Fibroblast of skin of back (primary cell): ENCODE measurements at places on chromosomes 1 and 21.
A peak's percentile ranks its signal among the peaks of the same experiment; 100 is the strongest.

DNA sequence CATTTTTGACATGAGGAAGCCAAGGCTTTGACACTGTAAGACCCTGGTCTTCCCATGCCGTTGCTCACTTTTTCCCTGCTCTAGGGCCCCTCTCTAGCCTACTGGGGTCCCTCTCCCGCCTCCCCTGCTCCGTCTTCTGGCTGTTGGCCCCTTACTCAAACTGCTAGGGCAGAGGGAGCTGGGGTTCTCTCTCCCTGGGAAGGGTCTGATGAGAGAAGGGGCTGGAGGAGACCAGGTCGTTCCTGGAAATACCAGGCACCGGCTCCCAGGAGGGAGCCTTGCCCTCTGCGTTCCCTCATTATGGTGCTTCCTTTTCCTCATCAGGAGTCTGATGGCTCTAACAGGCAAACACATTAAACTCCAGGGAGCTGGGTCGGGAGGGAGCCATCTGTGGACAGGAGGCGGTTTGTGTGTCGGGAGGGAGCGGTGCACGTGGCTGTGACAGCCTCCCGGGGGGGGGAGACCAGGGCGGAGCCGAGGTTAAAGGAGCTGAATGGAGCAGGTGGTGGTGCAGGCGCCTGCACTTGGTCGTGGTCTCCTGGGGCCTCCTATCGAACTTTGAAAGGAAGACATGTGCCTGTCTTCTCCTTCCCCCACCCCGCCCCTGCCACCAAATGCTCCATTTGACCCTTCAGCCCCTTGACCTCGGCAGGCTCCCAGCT lies 35.4 kb upstream of the LHX4 start:
- DNase-seq = no peak

- DNase-seq = no peak
Measured at GRCh38 chr1:237580726-237581125, 310.0 kb downstream of the ZP4 start.

GRCh38 chr21:39588884-39589283 lies 23.9 kb upstream of the B3GALT5 start:
- DNase-seq = no peak

- DNase-seq = peak; percentile 7
Measured at GRCh38 chr1:34929497-34929852, at the start of gene DLGAP3. Gene DLGAP3 (minus strand): TSS chr1:34929650. CDS start chr1:34905383, 24,267 bp downstream.

- peak; percentile 64 for DNase-seq
Measured at GRCh38 chr1:168653567-168653966, 75.4 kb downstream of the DPT start.

DNA sequence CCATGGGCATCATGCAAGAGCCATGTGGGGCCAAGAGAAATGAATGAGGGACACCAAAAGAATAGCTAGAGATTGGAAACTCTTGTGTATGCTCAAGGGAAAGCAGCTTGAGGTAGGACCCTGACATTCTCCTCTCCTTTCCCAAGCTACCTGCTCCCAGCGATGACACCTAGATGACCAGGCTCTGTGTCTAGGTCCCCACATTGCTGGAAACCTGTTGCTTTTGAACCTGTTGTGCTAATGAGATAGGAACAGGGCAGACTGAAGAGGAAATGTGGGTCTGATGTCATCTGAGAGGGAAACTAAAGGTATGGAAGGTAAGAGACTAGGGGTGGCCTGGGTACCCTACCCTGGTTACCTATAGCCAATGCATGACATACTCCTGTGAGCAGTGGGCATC lies 1.8 kb downstream of the FMOD start:
- DNase-seq = no peak

DNA sequence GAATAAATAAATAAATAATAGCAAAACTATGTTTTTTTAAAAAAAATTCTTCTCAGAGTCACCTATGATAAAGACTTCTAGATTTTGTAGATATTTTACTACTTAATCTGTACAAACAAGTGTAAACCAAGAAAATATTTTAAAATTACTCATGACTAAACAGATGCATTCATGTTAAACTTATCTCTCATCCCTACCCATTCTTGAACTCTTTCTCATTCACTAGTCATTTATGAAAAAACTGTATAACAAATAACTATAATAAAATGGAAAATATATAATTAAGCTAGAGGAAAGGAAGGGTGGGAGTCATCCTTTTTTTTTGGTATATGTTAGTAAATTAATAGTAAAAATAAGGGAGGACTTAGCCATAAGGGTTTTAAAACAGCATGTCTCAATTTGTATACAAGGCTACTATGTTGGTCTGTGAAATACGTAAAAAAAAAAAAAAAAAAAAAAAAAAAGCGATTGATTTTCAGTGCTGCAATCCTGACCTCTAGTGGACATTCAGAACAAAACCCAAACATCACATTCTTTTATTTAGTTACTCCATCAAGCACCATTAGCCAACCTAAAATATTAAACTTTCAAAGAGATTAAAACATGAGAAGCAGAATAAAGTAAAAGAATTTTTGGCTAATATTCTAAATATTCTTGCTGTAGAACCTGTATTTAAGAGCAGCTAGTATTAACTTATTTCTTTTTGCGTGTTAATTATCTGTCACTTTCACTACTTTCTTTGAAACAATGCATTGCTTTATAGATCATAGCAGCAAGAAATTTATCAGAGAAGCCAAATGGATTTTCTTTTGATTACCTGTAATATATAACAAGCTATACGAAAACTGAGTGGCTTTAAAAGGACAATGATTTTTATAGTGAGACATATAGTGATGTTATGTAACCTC lies 255.8 kb upstream of the CACYBP start:
- DNase-seq = peak; percentile 43

DNA sequence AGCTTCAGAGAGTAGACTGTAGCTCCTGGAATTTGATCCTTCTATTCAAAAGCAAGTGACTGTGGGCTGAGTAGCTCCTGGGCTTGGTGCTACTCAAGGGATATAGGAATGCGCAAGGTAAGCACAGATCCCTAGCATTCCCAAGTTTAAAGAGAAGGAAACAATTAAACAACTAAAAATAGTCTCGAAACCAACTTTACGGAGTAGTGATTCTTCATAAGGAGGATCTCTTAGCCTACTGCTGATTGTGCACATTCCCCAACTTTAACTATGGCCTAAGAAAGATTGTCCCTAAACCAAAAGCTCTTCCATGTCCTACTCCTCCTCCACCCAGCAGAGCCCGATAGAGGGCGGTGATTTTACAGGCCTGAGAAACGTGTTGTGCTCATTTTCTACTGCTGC lies 226.5 kb upstream of the CAMK1G start:
- DNase-seq = no peak

DNA sequence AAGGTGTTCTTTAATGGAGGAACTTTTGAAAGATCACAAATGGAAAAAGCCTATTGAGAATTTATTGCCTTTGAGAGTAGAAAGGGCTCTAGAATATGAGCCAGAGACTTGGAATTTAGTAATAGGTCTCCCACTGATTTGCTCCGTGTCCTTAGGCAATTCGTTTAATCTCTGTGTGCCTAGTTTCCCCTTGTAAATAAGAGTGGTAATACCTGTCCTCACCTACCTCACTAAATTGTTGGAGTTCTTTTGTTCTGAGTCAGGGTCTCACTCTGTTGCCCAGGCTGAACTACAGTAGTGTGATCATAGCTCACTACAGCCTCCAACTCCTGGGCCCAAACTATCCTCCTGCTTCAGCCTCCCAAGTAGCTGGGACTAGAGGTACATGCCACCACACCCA lies 15.0 kb upstream of the TEKT2 start:
- DNase-seq = no peak
